B cell (primary cell): ENCODE measurements at places on chromosomes 5 and 9. TPM values are rescaled to one million over a fixed set of nuclear protein-coding genes. Genes with fewer than 3 reads are reported as not detected.

Gene FBN2
- not detected in 2 replicates for total RNA-seq

Gene DOCK2
- 330 and 342 TPM in 2 replicates for total RNA-seq

Gene PCAT7
- not detected in 2 replicates for total RNA-seq

Gene C9orf153
- 0.67 and 0.70 TPM in 2 replicates for total RNA-seq

Gene UHRF2
- total RNA-seq, result 153 and 171 TPM in 2 replicates

Gene FBXO10
- total RNA-seq, result 67.3 and 68.0 TPM in 2 replicates

Gene ANXA2R
- total RNA-seq, result 19.3 and 20.0 TPM in 2 replicates

Gene TSSK1B
- total RNA-seq, result not detected in 2 replicates

Gene HMMR
- total RNA-seq, result 1.4 and 1.6 TPM in 2 replicates

GRCh38 chr5:109062664-109063063 is 315.0 kb downstream of the FER start:
- no peak overlapping the region for H3K27ac ChIP-seq
- H3K36me3 ChIP-seq, result no peaks in the 10 kb centered on the region
- H3K27me3 ChIP-seq, result no peaks in the 10 kb centered on the region
- no peak for DNase-seq

GRCh38 chr9:36151316-36152210 is 15.0 kb downstream of the GLIPR2 start:
- H3K4me1 ChIP-seq, result peaks cover 66% of the 10 kb centered on the region
- H3K27ac ChIP-seq, result peak overlapping the region; percentile 97

DNA sequence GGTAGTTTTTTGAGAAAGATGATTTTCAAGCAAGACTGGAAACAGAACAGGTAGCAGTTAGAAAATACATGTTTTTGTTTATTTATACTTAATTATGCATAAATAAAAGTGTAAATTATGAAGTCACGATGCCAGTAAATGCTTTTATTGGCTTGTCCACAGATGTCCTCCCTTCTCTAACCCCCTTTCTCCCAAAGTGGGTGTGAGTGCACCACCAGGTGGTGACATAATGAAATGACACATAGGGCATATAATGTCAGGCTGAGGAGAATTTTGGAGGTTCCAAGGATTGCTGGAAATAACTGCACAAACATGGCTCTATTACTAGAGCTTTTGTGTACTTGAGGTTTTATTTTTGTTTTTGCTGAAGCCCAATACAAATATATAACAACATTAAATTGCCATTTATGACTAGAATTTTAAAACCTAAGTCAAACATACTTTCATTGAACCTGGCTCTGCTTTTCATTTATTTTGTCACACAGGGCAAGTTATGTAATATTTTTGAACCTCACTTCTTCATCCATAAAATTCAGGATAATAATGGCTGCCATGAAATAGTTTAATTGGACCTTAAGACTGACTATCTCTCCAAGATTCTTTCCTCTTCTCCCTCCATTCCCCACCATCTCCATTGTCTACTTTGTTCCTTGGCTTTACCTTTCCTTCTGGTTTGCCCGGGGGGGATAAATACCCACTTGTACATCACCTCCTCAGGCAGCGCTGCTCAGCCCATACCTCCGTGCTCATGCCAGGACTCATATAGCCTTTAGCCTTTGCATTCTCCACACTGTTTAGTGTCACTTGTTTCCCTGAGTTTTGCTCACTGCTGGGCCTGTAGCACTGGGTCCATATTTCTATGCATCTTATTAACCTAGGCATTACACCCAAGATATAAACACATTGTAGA is 168.8 kb downstream of the PDE4D start:
- no peaks in the 10 kb centered on the region for H3K36me3 ChIP-seq
- H3K27me3 ChIP-seq, result no peaks in the 10 kb centered on the region
- no peak overlapping the region for H3K4me3 ChIP-seq
- peak; percentile 59 for DNase-seq
- H3K4me1 ChIP-seq, result no peaks in the 10 kb centered on the region

DNA sequence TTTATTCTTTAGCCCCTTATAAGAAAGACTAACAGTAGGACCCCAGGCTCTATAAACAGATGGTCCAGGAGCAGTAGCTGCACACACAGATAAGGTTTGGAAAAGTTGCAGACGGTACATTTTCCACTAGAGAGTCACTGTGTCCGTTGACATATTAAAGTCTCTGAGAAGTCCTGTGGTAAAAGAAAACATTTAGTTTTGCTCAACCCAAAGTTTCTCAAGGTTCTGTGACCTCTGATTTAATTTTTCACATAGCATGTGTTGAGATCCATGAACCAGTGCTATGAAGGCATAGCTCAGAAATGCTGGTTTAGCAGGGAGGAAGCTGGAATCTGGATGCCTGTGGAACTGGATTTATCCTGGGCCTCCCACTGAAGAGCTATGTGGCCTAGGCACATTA is 62.7 kb upstream of the RASEF start:
- no peaks in the 10 kb centered on the region for H3K4me1 ChIP-seq
- H3K4me3 ChIP-seq, result no peak overlapping the region
- DNase-seq, result no peak
- no peak overlapping the region for H3K27ac ChIP-seq
- H3K27me3 ChIP-seq, result no peaks in the 10 kb centered on the region

DNA sequence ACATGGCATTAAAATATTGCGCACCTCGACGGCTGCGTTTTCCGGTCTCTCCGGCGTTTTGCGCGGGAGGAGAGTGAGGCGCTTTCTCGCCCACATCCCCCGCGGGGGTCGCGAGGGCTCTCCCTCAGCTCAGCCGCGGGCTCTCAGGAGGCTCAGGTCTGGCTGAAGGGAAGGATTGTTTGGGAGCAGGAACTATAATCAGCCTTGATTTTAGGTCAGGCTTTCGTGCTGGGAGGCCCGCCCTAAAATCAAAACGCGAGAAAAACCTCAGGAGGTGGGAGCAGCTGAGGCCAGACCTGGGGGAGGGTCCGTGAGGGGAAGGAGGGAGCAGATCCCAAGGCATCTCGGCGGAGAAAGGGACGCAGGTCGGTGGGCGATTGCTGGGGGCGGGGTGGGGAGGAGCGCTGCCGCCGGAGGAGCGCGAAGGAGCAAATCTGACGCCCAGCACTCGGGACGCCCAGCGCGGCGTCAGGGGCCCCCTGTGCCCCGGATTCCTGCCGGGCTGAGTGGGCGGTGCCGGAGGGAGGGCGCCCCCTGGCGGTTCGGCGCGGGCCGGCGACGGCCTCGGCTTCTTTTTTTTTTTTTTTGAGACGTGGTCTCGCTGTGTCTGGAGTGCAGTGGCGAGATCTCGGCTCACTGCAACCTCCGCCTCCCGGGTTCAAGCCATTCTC is 18.7 kb upstream of the RNF130 start:
- H3K27ac ChIP-seq, result no peak overlapping the region
- no peaks in the 10 kb centered on the region for H3K36me3 ChIP-seq
- peak overlapping the region; percentile 62 for H3K4me3 ChIP-seq
- peaks cover 11% of the 10 kb centered on the region for H3K4me1 ChIP-seq

GRCh38 chr5:362978-363765 is 41.7 kb downstream of the AHRR start:
- H3K27ac ChIP-seq, result no peak overlapping the region
- no peak for DNase-seq
- H3K4me3 ChIP-seq, result no peak overlapping the region
- peaks cover 2% of the 10 kb centered on the region for H3K27me3 ChIP-seq
- H3K4me1 ChIP-seq, result peaks cover 2% of the 10 kb centered on the region
- H3K36me3 ChIP-seq, result no peaks in the 10 kb centered on the region

GRCh38 chr5:147918899-147919298 is 12.6 kb upstream of the C5orf46 start:
- no peak overlapping the region for H3K4me3 ChIP-seq
- H3K36me3 ChIP-seq, result no peaks in the 10 kb centered on the region
- no peaks in the 10 kb centered on the region for H3K4me1 ChIP-seq

GRCh38 chr5:171496456-171496855 is 77.0 kb downstream of the FGF18 start:
- no peak overlapping the region for H3K27ac ChIP-seq
- H3K36me3 ChIP-seq, result no peaks in the 10 kb centered on the region
- DNase-seq, result no peak
- no peaks in the 10 kb centered on the region for H3K27me3 ChIP-seq

DNA sequence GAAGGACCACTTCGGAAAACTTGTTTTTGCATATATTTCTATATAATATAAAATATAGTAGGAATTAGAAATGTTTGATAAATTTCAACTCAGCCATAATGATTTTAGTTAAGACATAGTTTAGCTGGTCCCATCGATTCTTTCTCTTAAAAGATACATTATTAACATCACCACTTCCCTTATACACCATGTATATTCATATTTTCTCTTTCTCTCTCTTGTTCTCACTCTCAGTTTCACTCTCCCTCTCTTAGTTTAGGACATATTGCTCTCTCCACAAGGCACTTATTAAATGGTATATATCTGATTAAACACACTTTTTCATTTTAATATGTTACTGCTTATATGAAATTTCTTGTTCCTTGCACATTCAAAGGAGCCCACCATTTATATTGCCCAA is 90.1 kb upstream of the RASEF start:
- H3K4me3 ChIP-seq, result no peak overlapping the region
- no peaks in the 10 kb centered on the region for H3K36me3 ChIP-seq
- no peak overlapping the region for H3K27ac ChIP-seq
- no peak for DNase-seq
- H3K27me3 ChIP-seq, result no peaks in the 10 kb centered on the region
- H3K4me1 ChIP-seq, result no peaks in the 10 kb centered on the region

DNA sequence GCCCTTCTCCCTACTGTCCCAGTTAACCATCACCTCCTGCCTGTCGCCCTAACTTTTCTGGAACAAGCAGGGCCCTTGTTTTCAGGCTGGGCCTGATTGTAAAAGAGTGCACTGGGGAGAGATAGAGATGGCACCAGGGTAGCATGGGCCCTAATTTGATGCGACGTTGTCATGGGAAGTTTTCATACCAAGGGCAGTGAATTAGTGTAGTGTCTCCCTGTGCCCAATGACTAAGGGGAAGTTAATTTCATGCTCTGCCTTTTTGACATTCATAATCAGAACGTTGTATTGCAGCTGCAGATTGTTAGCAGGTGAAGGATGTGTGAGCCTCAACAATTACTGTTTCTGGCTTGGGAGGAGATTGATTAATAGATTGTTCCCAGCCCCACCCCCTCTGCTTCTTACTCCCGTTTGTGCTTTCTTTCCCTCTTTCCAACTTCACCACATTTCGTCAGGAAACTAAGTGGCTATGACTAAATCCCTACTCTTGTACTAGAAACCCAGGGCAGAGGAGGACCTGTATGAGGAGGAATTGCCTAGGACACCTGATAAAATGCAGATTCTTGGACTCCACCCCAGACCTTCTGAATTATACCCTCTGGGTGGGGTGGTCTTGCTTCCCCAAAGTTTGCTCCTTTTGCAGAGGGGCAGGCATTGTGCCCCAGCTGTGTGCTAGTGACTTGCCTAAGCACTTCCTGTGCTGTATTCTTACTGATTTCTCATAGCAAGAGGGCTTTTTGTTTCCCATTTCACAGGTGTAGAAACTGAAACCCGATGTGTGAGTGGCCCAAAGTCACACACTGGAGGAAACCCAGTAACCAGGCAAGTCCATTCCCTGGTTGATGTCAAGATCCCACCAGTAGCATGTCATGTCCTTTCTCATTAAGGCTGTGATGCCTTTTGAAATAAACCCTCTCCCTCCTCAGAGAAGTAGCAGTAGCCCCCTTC is 56.3 kb downstream of the DAB2IP start:
- DNase-seq, result peak; percentile 16
- no peaks in the 10 kb centered on the region for H3K36me3 ChIP-seq
- peaks cover 12% of the 10 kb centered on the region for H3K4me1 ChIP-seq
- no peak overlapping the region for H3K27ac ChIP-seq

GRCh38 chr5:138095100-138095907 is 11.5 kb downstream of the WNT8A start:
- no peaks in the 10 kb centered on the region for H3K36me3 ChIP-seq
- no peak for DNase-seq
- H3K27me3 ChIP-seq, result no peaks in the 10 kb centered on the region
- no peaks in the 10 kb centered on the region for H3K4me1 ChIP-seq
- H3K27ac ChIP-seq, result no peak overlapping the region

DNA sequence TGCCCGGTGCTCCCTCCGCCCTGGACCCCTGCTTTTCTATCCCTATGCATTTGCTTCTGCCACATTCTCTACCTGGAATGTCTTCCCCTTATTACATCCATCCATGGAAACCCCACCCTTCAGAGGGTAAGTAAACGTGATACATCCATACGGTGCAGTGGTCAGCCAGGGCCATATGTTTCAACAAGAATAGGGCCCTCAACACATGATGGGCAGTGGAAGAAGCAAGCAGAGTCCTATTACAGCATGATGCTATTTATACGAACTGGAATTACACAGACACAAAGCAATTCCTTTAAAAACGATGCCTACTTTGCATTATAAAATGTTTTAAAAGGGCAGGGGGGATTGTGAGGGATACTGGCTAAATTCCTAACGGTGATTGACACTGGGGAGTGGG is 38.2 kb upstream of the PTGS1 start:
- no peak for DNase-seq
- H3K27me3 ChIP-seq, result peaks cover 9% of the 10 kb centered on the region
- H3K36me3 ChIP-seq, result no peaks in the 10 kb centered on the region
- H3K27ac ChIP-seq, result no peak overlapping the region
- H3K4me3 ChIP-seq, result no peak overlapping the region

- no peaks in the 10 kb centered on the region for H3K27me3 ChIP-seq
- no peaks in the 10 kb centered on the region for H3K4me1 ChIP-seq
- H3K4me3 ChIP-seq, result no peak overlapping the region
- no peak for DNase-seq
- no peaks in the 10 kb centered on the region for H3K36me3 ChIP-seq
These were observed 1.6 kb upstream of the SPZ1 start for GRCh38 chr5:80318212-80318611.

- no peak overlapping the region for H3K4me3 ChIP-seq
- no peak overlapping the region for H3K27ac ChIP-seq
- no peaks in the 10 kb centered on the region for H3K27me3 ChIP-seq
- H3K36me3 ChIP-seq, result no peaks in the 10 kb centered on the region
These were observed 69.3 kb downstream of the AMBP start for GRCh38 chr9:114008667-114009410.

- peak overlapping the region; percentile 99 for H3K27ac ChIP-seq
- no peaks in the 10 kb centered on the region for H3K27me3 ChIP-seq
- peak; percentile 80 for DNase-seq
These were observed 1.1 kb upstream of the IRF1 start for GRCh38 chr5:132491368-132492364.

DNA sequence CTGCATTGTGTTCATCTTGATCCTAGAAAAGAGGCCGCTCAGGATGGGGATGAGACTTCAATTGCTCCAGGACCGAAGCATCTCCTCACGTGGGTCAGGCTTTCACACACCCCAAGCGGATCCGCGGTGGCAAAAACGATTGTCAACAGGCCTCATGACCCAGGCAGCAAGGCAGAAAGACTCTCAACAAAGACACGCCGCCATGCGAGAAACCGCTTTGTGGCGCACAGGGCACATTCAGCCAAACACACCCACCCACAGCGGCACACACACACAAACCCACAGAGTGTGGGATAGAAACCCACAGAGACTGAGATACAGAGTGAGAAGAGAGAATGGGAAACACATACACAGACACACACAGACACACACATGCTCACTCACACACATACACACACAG is 483.4 kb downstream of the SPATA31A7 start:
- no peak overlapping the region for H3K27ac ChIP-seq
- no peaks in the 10 kb centered on the region for H3K36me3 ChIP-seq
- no peak overlapping the region for H3K4me3 ChIP-seq

- no peak overlapping the region for H3K27ac ChIP-seq
- H3K36me3 ChIP-seq, result no peaks in the 10 kb centered on the region
- H3K27me3 ChIP-seq, result no peaks in the 10 kb centered on the region
These were observed 71.0 kb upstream of the IL7R start for GRCh38 chr5:35785601-35786085.

- peak overlapping the region; percentile 73 for H3K4me3 ChIP-seq
- H3K36me3 ChIP-seq, result no peaks in the 10 kb centered on the region
- peak overlapping the region; percentile 94 for H3K27ac ChIP-seq
- H3K27me3 ChIP-seq, result no peaks in the 10 kb centered on the region
These were observed 1.6 kb upstream of the NR4A3 start for GRCh38 chr9:99819856-99820684.
